ENCODE measurements at places on chromosomes 3 and 15.
A peak's percentile ranks its signal among the peaks of the same experiment; 100 is the strongest.

GRCh38 chr3:108073764-108074431 is 16.9 kb downstream of the CD47 start:
- DNase-seq: no peak

DNA sequence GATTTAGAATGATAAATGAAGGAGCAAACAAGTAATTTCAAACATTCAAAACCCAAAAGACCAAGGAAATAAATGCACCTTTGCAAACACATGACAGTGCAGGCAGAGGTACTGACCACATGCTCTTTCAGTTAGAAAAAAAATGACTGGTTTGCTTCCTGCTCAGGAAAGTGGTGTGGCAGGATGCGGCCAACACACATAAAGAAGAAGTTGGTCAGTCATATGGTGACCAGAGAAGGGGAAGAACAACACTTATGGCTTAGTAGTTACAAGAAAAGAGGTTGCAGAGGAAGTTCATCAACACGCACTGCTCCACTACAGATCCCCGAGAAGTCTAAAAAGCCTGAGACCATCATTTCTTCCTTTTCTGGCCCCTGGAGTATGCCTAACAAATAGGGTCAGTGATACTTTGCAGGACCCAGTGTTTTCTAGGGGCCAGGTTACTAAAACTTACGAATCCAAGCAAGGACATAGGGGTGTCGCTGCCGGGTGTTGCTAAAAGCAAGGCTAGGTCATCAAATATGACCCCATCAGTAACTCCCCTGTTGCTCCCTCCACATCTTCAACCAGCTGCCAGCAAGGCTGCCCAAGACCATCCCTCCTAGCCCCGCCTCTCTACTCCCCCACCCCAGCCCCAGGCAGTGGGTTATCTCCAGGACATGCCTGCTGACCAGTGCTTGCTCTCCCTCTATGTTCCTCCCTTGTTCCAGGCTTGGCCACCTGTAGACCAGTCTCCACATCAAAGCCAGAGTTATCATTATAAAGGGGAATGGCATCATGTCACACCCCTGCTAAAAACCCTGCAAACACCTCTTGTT is 11.2 kb downstream of the ATP8B4 start:
- peak; percentile 82 for DNase-seq

- DNase-seq: no peak
Measured at GRCh38 chr3:122325769-122326168, 721 bp downstream of the CSTA start.

DNA sequence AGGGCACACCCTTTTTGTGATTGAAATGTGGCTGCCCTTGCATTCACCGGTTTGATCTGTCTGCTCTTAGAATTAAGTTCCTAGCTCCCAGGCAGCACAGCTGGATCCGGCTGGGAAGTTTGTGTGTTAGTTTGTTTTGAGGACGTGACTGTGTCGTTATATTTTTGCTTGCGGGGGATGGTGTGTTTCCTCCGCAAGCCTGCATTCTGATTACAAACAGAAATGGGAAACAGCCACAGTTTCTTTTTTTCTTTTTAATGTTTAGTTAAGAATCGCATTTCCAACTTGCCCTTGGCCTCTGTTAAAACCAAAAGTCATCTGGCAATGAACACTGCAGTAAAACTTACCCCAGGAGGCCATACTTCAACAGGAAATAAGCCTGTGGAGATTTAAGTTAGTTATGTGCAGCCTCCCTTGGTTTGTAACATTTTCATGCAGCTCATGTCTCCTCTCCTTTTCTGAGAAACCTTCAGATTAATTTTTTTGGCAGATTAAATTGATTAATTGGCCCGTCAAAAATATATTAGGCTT is 888 bp downstream of the TMOD3 start:
- no peak for DNase-seq

- DNase-seq: no peak
Measured at GRCh38 chr15:101161656-101162055, 90.2 kb downstream of the CHSY1 start.

- DNase-seq: no peak
Measured at GRCh38 chr15:70563561-70564095, 199.7 kb downstream of the UACA start.

- DNase-seq: peak; percentile 36
Measured at GRCh38 chr3:126083913-126084767, at the start of gene SLC41A3. SLC41A3 (minus strand) TSS chr3:126084124; CDS start chr3:126068219, 15,905 bp downstream.

GRCh38 chr3:63240381-63240902 is 37.7 kb upstream of the SYNPR start:
- no peak for DNase-seq

GRCh38 chr3:136277634-136278033 is 27.5 kb downstream of the PCCB start:
- DNase-seq: no peak

- no peak for DNase-seq
Measured at GRCh38 chr3:34777386-34777785, 861.9 kb upstream of the ARPP21 start.

- DNase-seq: no peak
Measured at GRCh38 chr15:89472785-89473256, 23.6 kb downstream of the RHCG start.

DNA sequence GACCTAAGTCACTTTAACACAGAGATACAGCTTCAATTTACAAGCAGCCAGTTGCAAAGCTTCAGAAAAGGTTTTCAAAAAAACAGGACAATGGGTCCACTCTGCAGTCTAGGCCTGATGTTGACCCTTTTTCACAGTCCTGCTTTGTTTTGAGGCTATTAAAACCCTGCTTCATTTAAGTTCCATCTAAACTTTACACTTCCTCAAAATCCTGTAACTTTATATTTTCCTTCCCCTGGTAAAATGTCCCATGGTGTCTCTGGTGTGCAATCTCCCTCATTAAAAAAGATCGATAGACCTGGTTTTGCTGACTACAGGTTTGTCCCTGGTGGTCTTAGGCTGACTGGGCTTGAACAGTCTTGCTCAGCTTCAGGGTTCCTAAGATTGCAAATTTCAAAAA is 5.1 kb upstream of the RPL14 start:
- no peak for DNase-seq

GRCh38 chr3:50630877-50631276 is 13.9 kb downstream of the MAPKAPK3 start:
- DNase-seq: no peak

- no peak for DNase-seq
Measured at GRCh38 chr15:75154461-75155062, 47.1 kb upstream of the C15orf39 start.

DNA sequence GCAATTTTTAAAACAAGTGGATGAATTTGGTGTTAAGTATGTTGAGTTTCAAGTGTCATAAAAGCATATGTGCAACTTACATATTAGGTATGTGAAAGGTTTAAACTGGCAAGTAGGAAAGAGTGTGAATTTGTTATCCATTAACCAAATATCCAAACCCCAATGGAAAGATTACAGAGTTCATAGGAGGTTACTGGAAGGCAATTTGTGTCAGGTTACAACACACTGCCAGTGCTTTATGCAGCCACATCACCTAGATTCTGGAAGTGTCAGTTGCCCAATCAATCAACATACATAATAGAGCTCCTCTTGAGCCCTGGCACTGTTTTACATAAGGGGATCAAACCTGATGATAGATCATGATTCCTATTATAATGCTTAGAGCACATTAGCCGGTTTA is 261.0 kb downstream of the ROBO1 start:
- DNase-seq: no peak

DNA sequence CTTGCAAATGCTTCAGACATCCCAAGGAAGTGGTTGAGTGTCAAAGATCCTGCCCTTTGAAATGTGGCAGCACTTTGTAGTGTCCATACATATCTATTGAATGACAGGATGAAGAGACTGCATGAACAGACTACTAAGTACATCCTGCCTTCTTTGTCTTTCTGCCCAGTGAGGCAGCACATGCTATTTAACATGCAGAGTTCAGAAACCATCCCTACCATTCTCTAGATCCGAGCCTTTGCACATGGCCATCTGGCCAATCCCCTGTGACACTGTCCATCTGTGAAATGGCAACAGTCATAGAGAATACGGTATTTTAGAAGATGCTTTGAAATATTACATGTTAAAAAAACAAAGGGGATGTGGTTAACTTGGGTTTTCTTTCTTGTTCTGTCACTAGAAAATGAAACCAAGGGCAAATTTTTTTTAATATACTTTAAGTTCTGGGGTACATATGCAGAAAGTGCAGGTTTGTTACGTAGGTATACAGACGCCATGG is 519.6 kb downstream of the NTRK3 start:
- no peak for DNase-seq

DNA sequence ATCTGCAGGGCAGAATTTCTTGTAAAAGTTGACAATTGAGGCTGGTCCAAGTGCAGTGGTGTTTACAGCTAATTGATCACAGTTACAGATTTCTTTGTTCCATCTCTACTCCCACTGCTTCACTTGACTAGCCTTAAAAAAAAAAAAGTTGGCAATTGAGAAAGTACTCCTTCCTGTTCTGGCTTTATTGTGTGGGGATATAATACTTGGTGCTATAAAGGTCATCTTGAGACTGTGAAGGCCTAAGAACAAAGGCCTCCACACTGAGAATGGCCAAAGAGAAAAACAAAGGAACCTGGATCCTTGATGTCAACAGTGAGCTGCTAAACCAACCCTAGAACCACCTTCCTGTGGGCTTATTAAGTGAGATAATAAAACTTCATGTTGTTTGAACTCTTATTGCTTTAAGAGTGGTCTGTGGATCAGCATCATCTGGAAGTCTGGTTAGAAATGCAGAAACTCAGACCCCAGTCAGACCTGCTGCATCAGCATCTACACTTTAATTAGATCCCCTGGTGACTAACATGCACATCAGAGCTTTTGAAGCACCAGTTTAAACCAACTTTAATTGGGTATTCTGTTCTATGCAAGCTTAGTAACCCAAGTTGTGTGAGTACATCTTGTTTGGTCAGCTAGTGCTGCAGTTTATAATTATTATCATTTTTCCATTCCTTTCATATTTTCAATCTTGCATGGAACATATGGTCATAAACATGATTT is 55.2 kb downstream of the TMOD3 start:
- no peak for DNase-seq

DNA sequence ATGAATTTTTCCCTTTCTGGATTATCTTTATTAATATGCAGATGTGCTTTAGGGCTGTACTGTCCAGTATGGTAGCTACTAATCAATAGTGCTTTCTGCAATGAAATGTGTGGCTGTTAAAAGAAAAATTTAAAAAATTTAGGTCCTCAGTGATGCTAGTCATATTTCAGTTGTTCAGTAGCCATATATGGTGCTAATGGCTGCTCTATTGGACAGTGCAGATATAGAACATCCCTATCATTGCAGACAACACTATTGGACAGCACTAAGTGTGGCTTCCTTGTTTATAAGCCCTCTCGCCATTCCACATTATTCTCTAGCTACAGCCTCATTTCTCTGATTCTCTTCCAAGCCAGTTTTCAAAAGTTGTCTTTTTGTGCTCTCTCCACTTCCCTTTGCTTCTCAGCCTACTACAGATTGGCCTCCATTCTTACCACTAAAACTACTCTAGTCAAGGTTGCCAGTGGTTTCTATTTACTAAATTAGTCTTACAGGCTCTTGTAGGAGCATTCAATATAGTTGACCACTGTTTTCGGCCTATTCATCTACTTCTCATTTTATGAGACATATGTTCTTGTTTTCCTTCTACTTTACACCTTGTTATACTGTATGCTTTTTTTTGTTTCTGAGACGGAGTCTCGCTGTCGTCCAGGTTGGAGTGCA is 9.5 kb downstream of the MAPK6 start:
- no peak for DNase-seq

GRCh38 chr3:63349583-63350573 is 71.8 kb downstream of the SYNPR start:
- DNase-seq: no peak
